ENCODE measurements at places on chromosomes 12 and 14. TPM values are rescaled to one million over a fixed set of nuclear protein-coding genes. Genes with fewer than 3 reads are reported as not detected.

DNA sequence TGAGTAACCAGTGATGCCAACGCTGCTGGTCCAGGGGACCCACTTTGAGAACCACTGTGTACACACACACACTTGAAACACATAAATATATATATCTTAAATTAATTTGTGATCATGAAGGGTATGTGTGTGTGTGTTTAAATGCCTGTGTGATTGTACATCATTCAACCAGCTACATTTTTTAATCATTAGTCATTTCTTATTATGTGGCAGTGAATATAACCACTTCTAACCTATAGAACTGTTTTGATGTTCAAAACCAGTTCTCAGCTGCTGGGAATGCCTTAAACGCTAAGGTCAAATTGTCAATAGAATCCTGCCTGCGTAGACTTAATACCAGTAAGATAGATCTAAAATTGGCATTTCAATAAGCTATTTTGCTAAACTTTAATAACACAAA, 330.0 kb downstream of the SYT1 start:
- no peaks in the 10 kb centered on the region for H3K27me3 ChIP-seq
- no peak overlapping the region for H3K27ac ChIP-seq
- no peaks in the 10 kb centered on the region for H3K4me1 ChIP-seq
- no peaks in the 10 kb centered on the region for H3K36me3 ChIP-seq
- DNase-seq = no peak

GRCh38 chr12:86081843-86082242, 174.3 kb downstream of the MGAT4C start:
- H3K27me3 ChIP-seq = no peaks in the 10 kb centered on the region
- H3K4me1 ChIP-seq = no peaks in the 10 kb centered on the region
- DNase-seq = no peak

DNA sequence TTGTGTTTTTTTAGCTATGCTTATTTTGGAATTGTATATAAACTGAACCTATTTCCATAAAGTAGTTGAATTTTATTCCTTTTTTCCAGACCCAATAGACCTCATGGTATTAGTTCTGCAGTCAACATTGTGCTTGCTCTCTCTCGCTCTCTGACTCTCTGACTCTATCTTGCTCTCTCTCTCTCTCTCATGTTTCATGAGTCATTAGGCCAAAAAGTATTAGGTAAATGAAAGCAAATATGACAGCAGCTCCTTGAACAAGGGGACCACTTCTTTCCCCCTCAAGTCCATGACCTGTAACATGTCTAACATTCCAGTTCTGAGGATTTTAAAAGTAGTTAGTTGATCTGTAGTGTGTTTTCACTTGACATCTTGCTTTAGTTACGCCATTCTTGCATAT, 14.0 kb upstream of the C12orf71 start:
- no peaks in the 10 kb centered on the region for H3K36me3 ChIP-seq
- H3K4me1 ChIP-seq = peaks cover 3% of the 10 kb centered on the region
- H3K27me3 ChIP-seq = peaks cover 2% of the 10 kb centered on the region
- DNase-seq = no peak

DNA sequence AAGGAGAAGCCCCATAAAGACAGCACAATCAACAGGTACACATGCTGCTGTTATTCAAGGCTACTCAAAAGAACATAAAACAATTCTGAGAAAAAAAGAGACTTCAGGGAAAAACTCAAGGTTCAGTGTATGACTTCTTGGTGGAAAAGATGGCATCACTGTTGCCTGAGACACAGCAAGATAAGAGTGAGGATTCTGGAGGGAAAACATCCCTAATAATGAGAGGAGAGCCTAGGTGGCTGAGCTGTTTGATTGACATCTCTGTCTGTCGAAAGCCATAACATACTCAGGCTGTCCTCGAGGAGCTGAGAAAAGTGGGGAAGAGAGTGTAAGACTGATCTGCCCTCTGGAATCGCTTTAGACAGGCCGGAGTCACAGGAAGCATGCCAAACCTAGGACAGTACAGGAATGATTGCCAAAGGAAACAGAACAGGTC, 193.4 kb upstream of the AMIGO2 start:
- H3K27me3 ChIP-seq = no peaks in the 10 kb centered on the region
- no peak overlapping the region for H3K4me3 ChIP-seq
- peaks cover 5% of the 10 kb centered on the region for H3K36me3 ChIP-seq
- peaks cover 82% of the 10 kb centered on the region for H3K4me1 ChIP-seq

The TAS2R42 gene
- not detected for total RNA-seq

DNA sequence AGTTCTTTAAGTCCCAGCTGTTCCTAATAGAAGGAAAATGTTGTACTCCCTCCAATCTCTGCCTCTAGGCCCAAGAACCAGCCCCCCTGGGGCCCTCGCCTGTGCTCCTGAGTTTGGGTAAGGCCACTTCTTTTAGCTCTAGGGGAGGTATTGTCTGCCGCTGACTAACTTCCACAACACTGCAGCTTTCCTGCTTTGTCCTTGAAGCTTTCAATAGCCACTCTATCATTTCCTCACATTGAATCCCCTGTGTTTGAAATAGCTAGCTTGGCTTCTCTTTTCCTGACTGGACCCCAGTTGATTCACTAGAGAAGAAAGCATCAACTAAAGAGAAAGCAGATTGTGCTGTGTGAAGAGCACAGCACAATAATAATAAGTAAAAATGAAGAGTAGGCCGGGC, 28.8 kb downstream of the KRT80 start:
- no peaks in the 10 kb centered on the region for H3K36me3 ChIP-seq
- H3K27me3 ChIP-seq = peaks cover 2% of the 10 kb centered on the region
- peaks cover 22% of the 10 kb centered on the region for H3K4me1 ChIP-seq
- H3K27ac ChIP-seq = no peak overlapping the region

- DNase-seq = no peak
- H3K27ac ChIP-seq = peak overlapping the region; percentile 6
- H3K4me1 ChIP-seq = peaks cover 4% of the 10 kb centered on the region
- H3K27me3 ChIP-seq = peaks cover 39% of the 10 kb centered on the region
- H3K4me3 ChIP-seq = peak overlapping the region; percentile 78
- peaks cover 2% of the 10 kb centered on the region for H3K36me3 ChIP-seq
Measured at GRCh38 chr14:29926701-29927375, 809 bp downstream of the PRKD1 start.

DNA sequence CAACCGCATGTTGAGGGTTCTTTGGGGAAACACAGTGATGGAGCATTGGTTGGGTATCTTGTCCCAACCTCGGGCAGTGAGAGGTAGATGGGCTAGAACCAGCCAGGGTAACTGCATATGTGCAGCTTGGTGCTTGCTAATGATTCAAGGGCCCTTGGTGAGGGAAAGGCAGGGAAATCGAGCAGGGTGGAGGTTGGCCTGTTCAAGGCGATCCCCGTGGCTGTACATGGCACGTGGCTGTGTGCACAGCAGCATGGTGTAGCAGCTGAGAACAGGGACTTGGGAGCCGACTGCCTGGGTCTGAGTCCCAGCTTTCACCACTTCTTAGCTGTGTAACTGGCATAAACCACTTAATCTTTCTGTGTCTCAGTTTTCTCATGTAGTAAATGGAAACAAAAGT, 45.5 kb upstream of the OAS1 start:
- no peaks in the 10 kb centered on the region for H3K36me3 ChIP-seq
- H3K4me3 ChIP-seq = no peak overlapping the region
- no peak for DNase-seq

The TSFM gene
- total RNA-seq = 64.3 TPM

GRCh38 chr12:107133462-107133861, 40.1 kb upstream of the CRY1 start:
- no peak for DNase-seq
- H3K27ac ChIP-seq = no peak overlapping the region
- H3K4me1 ChIP-seq = no peaks in the 10 kb centered on the region
- no peaks in the 10 kb centered on the region for H3K27me3 ChIP-seq
- no peak overlapping the region for H3K4me3 ChIP-seq

GRCh38 chr14:66509874-66510273, 1.9 kb downstream of the GPHN start:
- no peak overlapping the region for H3K27ac ChIP-seq
- peaks cover 28% of the 10 kb centered on the region for H3K27me3 ChIP-seq
- peaks cover 27% of the 10 kb centered on the region for H3K4me1 ChIP-seq
- peak overlapping the region; percentile 89 for H3K4me3 ChIP-seq
- no peaks in the 10 kb centered on the region for H3K36me3 ChIP-seq

GRCh38 chr12:49342914-49343731, 3.6 kb upstream of the DNAJC22 start:
- H3K4me3 ChIP-seq = peak overlapping the region; percentile 68
- DNase-seq = no peak
- H3K27me3 ChIP-seq = peaks cover 82% of the 10 kb centered on the region
- no peaks in the 10 kb centered on the region for H3K36me3 ChIP-seq
- H3K27ac ChIP-seq = no peak overlapping the region

- H3K4me3 ChIP-seq = no peak overlapping the region
- DNase-seq = no peak
- H3K27me3 ChIP-seq = peaks cover 36% of the 10 kb centered on the region
Measured at GRCh38 chr14:55240526-55241178, 30.6 kb upstream of the FBXO34 start.

The PLEKHA5 gene
- 2.3 TPM for total RNA-seq

DNA sequence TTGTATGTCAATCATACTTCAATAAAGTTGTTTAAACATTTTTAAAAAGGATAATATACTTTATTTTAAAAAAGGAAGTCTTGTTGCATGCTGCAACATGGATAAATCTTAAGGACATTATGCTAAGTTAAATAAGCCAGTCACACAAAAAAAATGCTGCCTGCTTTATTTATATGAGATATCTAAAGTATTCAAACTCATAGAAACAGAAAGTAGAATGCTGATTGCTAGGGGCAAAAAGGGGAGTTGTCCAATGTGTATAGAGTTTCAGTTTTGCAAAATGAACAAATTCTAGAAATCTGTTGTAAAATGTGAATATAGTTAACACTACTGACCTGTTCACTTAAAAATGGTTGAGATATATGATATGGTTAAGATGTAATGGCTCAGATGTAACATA, 8.7 kb downstream of the KLRC4 start:
- no peak for DNase-seq
- H3K4me1 ChIP-seq = peaks cover 2% of the 10 kb centered on the region
- peaks cover 14% of the 10 kb centered on the region for H3K27me3 ChIP-seq

- peak overlapping the region; percentile 80 for H3K27ac ChIP-seq
- no peaks in the 10 kb centered on the region for H3K27me3 ChIP-seq
- DNase-seq = no peak
- peaks cover 61% of the 10 kb centered on the region for H3K4me1 ChIP-seq
- peaks cover 46% of the 10 kb centered on the region for H3K36me3 ChIP-seq
Measured at GRCh38 chr12:51242120-51242519, 3.5 kb downstream of the DAZAP2 start.

DNA sequence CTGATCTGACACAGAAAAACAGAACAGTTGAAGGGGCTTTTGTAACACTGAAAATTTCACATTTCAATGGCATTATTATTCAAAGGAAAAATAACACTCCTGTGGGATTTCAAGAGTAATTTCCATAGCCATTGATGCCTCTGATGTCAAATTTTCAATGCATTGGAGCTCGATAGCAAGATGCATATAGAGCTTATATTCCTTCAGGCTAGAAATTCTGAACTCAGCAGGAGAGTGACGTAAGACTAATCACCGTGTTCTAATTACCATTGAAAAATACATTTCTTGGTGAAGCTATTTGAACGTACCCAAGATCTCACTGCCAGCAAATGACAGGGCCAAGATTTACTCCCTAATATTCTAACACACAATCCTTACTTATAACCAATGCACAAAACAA, 854.1 kb upstream of the TMEM132C start:
- no peaks in the 10 kb centered on the region for H3K4me1 ChIP-seq
- no peak overlapping the region for H3K27ac ChIP-seq
- no peak overlapping the region for H3K4me3 ChIP-seq
- H3K27me3 ChIP-seq = no peaks in the 10 kb centered on the region
- no peaks in the 10 kb centered on the region for H3K36me3 ChIP-seq
- DNase-seq = no peak
